ENCODE measurements at places on chromosomes 4 and X. TPM values are rescaled to one million over a fixed set of nuclear protein-coding genes. Genes with fewer than 3 reads are reported as not detected.

PNMA6E gene
- total RNA-seq = not detected

FATE1 gene
- not detected for total RNA-seq

NXF2B gene
- not detected for total RNA-seq

CCDC149 gene
- 13.3 TPM for total RNA-seq

VCX3B gene
- total RNA-seq = not detected

ACSL4 gene
- total RNA-seq = 97.2 TPM

CHRDL1 gene
- 0.09 TPM for total RNA-seq

CSN1S1 gene
- not detected for total RNA-seq

GAGE2A gene
- total RNA-seq = not detected

CFP gene
- 0.85 TPM for total RNA-seq

RHOXF2B gene
- total RNA-seq = not detected

GPM6B gene
- 0.17 TPM for total RNA-seq

RAB41 gene
- not detected for total RNA-seq

POLN gene
- 2.7 TPM for total RNA-seq

PDGFRA gene
- total RNA-seq = 1.5 TPM

CLGN gene
- 0.51 TPM for total RNA-seq

MXRA5 gene
- total RNA-seq = under 0.01 TPM

IDS gene
- total RNA-seq = 36.1 TPM

RAB40A gene
- total RNA-seq = 0.05 TPM

ACSL1 gene
- total RNA-seq = 8.7 TPM

SPANXB1 gene
- total RNA-seq = not detected

LINC00632 gene
- 0.23 TPM for total RNA-seq

ODAPH gene
- total RNA-seq = not detected

IBSP gene
- total RNA-seq = not detected

GABRB1 gene
- not detected for total RNA-seq

YY2 gene
- 3.1 TPM for total RNA-seq

IL2 gene
- not detected for total RNA-seq

PPBP gene
- not detected for total RNA-seq

CXCL1 gene
- total RNA-seq = 11.4 TPM

XAGE1A gene
- total RNA-seq = not detected

MAOA gene
- total RNA-seq = 161 TPM

All from dermis blood vessel endothelial cell (primary cell).